ENCODE measurements at places on chromosomes 4 and X. TPM values are rescaled to one million over a fixed set of nuclear protein-coding genes. Genes with fewer than 3 reads are reported as not detected.

CABS1 gene
- not detected for total RNA-seq

DNA sequence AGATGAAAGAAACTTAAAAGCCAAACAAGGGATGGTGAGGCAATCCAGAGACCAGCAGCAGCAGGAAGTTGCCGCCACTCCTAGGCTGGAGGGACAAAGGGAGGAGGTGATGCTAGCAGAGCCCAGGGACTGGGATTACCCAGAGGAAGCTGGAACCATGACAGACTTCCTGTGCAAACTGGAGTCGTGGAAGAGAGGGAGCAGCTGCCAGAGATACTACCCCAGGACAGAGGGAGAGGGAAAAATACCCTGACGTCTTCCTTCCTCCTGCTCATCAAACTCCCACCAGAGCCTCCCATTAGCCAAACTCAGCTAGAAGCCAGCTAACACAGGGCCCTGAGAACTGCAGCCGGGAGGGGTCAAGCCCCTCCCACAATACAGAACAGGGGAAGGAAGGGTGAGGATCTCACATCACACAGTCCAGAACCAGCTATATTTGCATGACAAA, 101.2 kb upstream of the KLF3 start:
- DNase-seq, result no peak

GRCh38 chr4:128519163-128519830, 231.7 kb upstream of the PGRMC2 start:
- DNase-seq, result no peak

- no peak for DNase-seq
Observed at GRCh38 chrX:17012465-17012864, 66.0 kb downstream of the REPS2 start.

TMEM129 gene
- total RNA-seq, result 46.3 TPM

DNA sequence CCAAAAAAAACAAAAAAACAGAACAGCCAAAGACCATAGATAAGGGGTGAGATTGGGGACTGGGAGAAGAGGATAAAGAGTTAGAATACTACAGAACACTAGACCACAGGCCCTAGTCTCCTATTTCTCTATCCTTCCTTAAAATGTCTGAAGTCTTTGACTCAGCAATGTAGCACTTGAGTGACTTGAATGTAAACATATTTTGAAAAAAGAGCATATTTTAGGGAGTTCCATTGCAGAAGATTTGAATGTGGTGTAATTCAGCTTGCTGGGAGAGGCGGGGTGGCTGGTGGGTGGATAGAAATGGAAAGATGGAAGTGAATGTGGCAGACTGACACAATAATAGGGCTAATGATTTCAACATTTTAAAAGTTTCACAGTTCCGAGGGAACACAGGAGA, 144.9 kb downstream of the CHIC2 start:
- DNase-seq, result no peak

FGB gene
- total RNA-seq, result under 0.01 TPM

CAMK2D gene
- 1.3 TPM for total RNA-seq

GRCh38 chr4:32337403-32337802, 1617.2 kb downstream of the PCDH7 start:
- DNase-seq, result no peak

DNA sequence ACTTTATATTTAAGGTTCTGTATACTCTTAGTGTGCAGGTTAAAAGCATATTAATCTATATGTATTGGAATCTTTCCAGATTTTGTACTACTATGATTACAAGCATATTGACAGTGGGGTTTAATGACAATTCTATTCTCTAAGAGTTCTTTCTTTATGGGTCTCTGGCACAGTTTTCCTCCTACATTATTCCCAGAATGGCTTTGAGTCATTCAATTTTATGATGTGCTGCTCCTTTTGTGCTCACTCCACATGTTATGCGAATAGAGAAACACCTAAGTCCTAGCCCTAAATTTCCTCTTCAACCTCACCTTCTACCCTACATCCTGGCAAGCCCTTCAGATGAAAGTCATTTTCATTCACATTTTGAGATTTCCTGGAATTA, 209.9 kb upstream of the DIAPH2 start:
- no peak for DNase-seq

DNA sequence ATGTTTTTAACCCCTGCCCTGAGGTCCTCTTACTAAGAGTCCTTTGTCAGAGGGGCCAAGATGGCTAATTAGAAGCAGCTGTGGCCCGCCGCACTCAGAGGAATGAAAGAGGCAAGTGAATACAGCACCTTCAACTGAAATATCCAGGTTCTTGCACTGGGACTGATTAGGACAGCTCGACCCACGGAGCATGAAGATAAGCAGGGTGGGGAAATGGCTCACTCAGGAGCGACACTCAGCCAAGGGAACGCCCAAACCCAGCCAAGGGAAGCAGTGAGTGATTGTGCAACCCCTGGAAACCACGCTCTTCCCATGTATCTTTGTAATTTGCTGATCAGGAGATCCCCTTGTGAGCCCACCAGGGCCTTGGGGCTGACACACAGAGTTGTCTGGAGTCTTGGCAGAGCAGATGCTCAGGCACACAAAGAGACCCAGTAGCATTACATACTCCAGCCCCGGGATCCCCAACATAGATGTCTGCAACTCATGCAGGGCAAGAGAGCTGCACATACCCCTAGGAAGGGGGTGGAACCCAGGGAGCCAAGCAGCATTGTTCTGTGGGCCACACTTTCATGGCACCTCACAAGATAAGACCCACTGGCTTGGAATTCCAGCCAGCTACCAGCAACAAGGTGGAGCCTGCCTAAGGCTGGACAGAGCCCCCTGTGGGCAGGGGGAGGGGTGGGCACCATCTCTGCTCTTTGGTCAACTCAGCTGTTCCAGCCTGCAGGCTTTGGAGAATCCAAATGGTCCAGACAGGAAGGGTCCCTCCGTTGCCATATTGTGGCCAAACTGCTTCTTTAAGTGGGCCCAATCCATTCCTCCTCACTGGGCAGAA, 23.3 kb downstream of the F8A3 start:
- DNase-seq, result no peak

GRCh38 chr4:15958562-15958961, 4.4 kb downstream of the FGFBP2 start:
- no peak for DNase-seq

MAOA gene
- 0.54 TPM for total RNA-seq
